CD4-positive, alpha-beta T cell treated with Interleukin-4 for 4 hours (primary cell): ENCODE measurements at places on chromosomes 11 and 22.

GRCh38 chr11:8328848-8329330 is 65.2 kb upstream of the LMO1 start:
- DNase-seq = peak; percentile 39

- DNase-seq = no peak
Observed at GRCh38 chr11:110857892-110858546, 145.8 kb upstream of the ARHGAP20 start.

- peak; percentile 43 for DNase-seq
Observed at GRCh38 chr11:112174789-112175598, at the start of gene BCO2. Gene BCO2 (plus strand): TSS chr11:112175512. CDS start chr11:112175602, 90 bp downstream.

DNA sequence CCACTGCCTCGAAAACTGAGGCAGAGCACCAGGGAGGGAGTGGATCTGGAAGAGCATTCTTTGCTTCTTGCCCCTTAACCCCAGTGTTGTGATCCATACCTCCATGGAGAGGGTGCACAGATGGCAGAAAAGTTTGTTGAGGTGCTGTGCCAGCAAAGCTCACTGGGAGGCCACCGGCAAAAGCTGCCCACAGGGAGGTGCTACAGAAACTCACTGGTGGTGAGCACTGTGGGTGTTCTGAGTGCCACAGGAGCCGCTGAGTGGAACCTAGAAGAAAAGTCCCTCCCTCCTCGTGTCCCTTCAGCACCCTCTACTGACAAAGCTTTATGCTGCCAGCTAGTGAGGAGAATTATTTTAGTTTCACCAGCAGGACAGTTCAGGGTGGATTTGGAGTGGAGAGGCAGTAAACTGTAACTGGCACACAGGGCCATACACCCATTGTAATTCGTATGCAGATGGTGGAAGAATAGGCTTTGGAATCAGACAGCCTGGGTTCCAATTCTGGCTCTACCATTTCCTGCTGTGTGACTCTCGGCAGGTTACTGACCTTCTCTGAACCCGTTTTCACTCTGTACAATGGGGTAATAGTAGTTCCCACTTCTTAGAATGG is 84.6 kb downstream of the SWAP70 start:
- peak; percentile 70 for DNase-seq

GRCh38 chr11:43212279-43212678 is 99.5 kb upstream of the API5 start:
- DNase-seq = no peak

GRCh38 chr22:45413368-45414211 is at the start of the genes RIBC2 and SMC1B:
Gene RIBC2 (plus strand): TSS chr22:45413693. CDS start chr22:45413887, 194 bp downstream.
Gene SMC1B (minus strand): TSS chr22:45413599. CDS start chr22:45413567, 32 bp downstream.
- peak; percentile 88 for DNase-seq

DNA sequence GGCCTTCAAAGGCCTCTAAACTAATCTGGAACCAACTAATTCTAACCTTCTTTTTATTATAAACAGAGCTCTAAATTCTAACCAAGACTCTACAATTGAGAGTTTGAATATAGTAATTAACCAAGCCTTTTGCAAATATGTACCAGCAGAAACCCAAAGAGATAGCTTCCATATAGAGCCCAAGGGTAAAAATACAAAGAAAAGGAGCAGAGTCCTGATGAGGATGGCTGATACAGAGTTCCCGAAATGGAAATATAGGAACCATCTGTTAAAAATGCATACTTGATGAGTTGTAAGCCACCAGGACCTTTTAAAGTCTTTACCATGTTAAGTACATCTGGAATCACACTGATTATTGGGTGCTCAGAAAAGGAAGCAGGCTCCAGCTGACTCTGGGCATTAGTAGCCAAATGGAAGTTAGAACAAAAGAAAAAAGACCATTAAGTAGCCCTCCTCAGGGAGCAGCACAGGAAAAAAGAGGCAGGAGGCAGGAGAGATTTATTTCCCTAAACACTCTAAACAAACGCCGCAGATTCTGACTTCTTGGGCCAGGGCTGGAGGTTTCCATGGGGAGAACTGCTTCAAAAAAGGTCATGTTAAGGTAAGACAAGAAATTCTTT is 463.1 kb upstream of the FAT3 start:
- no peak for DNase-seq

- DNase-seq = no peak
Observed at GRCh38 chr11:125772834-125773505, 5.7 kb downstream of the PATE2 start.

- DNase-seq = no peak
Observed at GRCh38 chr11:120212259-120212878, 1.5 kb downstream of the OAF start.

GRCh38 chr11:104830080-104830479 is 68.2 kb downstream of the CASP12 start:
- no peak for DNase-seq

- DNase-seq = no peak
Observed at GRCh38 chr11:95291946-95292345, 60.9 kb upstream of the SESN3 start.

- DNase-seq = no peak
Observed at GRCh38 chr11:126997641-126998040, 2.9 kb downstream of the KIRREL3 start.

- peak; percentile 70 for DNase-seq
Observed at GRCh38 chr11:86592659-86593451, 79.6 kb downstream of the ME3 start.

DNA sequence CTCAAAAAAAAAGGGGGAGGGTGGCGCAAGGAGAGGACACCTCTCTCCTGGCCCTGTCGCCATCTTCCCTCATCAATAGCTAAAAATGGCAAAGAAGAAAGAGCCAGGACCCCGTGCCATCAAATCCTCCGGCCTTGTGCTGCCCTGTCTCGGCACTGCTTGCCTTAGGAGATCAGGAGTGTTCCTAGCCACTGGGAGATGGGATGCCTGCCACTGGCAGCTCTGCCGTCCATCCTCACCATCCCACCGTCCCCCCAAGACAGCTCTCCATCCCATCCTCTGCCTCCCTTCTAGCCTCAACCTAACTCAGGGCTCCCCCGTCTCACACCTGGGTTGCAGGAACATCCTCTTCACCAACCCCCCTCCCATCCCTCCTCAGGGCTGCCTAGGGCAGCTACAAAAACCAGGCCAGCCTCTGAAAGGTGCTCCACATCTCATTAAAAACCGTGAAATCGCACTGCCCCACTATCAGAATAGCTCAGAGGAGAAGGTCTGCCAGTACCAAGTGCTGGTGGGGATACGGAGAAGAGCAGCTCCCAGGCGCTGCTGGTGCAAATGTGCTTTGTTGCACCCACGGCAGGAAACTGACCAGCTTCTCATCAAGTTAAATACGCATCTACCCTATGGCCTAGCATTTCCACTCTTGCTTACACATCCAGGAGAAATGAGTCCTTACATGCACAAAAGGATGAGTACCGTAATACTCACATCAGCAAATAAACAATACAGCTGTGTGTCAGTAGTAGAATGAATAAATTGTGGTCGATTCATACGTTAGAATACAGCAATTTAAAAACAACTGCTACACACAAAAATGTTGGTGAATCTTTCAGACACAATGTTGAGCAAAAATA is 31.7 kb upstream of the GCAT start:
- no peak for DNase-seq
